Left colon (tissue), 2 donors: ENCODE measurements at places on chromosomes 2 and 18. TPM values are rescaled to one million over a fixed set of nuclear protein-coding genes. Genes with fewer than 3 reads are reported as not detected.
A peak's percentile ranks its signal among the peaks of the same experiment; 100 is the strongest.

- DNase-seq: no peak
Measured at GRCh38 chr2:45851576-45852304, 200.3 kb downstream of the PRKCE start.

- no peak for DNase-seq
Measured at GRCh38 chr18:58175122-58175785, 131.2 kb downstream of the NEDD4L start.

MAT2A gene
- 173 TPM for total RNA-seq

DNA sequence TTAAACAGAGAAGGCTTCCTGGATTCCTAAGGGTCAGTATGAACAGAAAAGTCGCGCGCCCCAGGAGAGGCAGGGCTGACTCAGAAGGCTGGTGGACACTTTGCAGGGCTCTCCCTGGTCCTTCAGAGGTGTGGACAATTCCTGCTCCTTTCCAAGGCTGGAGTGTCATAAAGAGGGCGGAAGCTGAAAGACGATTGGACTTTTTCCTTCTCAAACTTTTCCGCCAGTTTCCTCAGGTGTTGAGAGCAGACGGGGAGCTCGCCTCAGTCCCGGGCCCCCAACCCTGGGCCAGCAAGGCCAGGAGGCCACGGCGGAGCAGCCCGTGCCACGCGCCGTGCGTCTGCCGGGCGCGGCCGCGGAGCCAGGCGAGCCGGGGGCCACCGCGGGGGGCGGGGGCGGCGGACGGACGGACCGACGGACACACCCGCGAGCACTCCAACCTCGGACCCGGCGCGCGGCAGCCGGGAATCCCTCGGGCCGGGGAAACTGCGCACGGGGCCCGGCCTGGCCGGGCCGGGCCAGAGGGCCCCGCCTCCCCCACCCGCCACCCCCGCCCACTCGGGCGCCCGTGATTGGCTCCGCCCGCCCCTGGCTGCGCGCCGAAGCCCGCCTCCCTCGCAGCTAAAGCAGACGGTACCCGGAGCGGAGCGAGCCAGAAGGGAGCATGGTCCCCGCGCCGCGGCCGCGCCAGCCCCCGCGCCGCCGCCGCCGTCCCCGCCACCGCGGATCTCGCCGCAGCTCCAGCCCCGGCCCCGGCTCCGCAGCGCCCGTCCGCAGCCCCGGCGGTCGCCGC lies at the start of gene KLHL29:
Gene KLHL29 (plus strand): TSS at position 629 of the 793 bp plus-strand sequence. CDS start 177,018 bp downstream, outside the sequence.
- DNase-seq: peak; percentile 81

DNA sequence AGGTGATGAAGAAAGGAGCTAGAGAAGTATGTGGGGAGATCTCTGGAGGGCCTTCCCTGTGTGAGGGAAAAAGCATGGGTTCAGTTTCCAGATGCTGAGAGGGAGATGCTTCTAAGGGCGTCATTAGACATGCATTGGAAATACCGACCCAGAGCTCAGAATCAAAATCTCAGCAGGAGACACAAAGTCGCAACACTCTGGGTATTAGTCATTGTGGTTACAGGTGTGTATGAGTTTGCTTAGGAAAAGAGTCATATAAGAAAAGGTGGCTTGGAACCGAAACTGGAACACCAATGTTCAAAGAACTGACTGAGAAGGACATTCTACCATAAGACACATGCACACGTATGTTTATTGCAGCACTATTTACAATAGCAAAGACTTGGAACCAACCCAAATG lies 477.1 kb downstream of the FBXO15 start:
- DNase-seq: no peak

PLEKHB2 gene
- 150 TPM for total RNA-seq

SRD5A2 gene
- not detected for total RNA-seq

TNFAIP6 gene
- 0.25 TPM for total RNA-seq

- DNase-seq: no peak
Measured at GRCh38 chr2:60356346-60356745, 197.1 kb downstream of the BCL11A start.

DNA sequence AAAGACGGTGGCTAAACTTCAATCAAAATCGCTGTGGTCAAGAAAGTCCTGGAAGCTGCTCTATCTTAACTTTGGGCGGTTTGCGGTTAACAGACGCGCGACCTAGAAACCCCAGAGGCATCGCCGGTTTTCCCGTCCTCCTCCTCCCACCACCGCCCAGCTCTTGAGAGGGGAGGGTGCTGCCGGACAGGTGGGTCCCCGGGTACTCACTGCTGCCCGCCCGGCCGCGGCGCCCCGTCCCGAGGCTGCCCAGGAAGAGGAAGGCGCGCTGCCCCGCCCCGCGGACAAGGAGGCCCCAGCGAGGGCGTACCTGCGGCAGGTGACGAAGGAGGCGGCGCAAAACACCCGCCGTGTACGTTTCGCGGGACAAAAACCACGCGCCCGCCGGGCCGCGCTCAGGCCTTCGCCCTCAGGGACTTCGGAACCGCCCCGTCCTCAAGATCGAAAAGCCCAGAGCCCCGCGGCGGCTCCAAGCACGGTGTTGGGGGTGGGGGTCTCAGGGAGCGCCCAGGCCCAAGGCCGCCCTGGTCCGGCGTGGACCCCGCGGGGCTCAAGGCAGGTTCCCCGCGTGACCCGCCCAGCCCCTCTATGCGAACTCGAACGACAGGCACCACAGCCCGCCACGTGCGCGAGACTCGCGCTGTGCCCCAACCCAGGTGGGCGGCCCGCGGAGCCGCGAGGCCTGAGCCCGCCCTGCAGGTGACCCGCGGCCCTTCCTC lies at the start of gene SH3YL1:
Gene SH3YL1 (minus strand): TSS at position 259 of the 719 bp plus-strand sequence. CDS start 48 bp downstream, at position 211.
- peak; percentile 87 for DNase-seq

DNA sequence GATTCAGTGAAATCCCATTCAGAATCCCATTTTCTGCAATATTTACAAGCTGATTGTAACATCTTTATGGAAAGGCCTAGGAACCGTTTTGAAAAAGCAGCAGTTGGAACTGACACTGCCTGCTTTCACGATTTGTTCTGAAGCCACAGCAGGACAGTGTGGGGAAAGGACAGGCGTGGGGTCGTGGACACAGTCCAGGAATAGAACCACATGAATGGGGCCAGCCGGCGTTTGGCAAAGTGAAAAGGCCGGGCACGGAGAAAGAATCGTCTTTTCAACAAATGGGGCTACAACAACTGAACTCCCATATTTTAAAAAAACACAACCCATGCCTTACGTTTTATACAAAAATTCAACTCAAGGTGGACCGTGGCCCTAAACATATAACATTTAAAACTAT lies 69.8 kb downstream of the SLC66A2 start:
- DNase-seq: no peak

FBXO15 gene
- total RNA-seq: 0.42 TPM

- DNase-seq: no peak
Measured at GRCh38 chr18:25284861-25285550, 67.0 kb downstream of the ZNF521 start.

DNA sequence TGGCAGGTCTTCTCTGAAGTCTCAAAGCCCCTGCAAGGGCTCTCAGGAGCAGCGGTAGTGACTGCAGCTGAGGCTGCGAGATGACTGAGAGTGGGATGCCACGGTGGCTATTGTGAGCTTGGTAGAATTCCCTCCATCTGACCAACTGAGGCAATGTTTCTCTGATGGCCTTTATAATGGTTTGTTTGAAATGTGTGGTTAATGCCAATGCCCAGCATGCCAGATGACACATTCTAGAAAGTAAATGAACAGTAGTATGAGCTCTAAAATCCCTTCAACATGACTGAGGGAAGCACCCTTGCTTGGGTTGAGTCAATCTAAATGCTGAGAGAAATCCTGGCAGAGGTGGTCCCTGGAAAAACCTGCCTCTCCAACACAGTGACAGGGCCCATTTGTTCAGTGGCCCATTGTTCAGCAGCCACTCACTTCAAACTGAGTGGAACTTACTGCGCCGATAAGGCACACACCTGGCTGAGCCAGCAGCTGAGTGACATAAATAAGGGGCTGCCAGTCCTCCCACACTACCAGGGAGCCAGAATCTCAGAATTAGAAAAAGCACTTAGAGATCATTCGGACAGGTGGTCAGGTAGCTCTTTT lies 31.7 kb downstream of the SULT1C2 start:
- DNase-seq: no peak

DNA sequence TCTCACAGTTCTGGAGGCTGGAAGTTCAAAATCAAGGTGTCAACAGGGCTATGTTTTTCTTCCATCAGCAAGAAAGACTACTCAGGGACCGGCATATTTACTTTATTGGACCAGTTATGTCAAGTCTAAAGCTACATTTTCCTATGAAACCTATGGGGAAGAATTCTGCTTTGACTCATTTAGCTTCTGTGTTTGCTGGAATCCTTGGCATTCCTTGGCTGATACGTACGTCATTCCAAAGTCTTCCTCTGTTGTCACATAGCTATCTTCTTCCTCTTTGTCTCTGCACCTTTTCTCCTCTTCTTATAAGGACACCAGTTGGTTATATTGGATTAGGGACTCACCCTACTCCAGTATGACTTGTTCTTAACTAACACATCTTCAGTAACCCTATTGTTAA lies 137.4 kb upstream of the FBXO11 start:
- DNase-seq: no peak

GRCh38 chr18:2087877-2088673 lies 483.2 kb downstream of the METTL4 start:
- no peak for DNase-seq

MOGAT1 gene
- total RNA-seq: not detected

CHST10 gene
- 0.84 TPM for total RNA-seq

- DNase-seq: no peak
Measured at GRCh38 chr2:12759248-12759647, 42.5 kb downstream of the TRIB2 start.

DNA sequence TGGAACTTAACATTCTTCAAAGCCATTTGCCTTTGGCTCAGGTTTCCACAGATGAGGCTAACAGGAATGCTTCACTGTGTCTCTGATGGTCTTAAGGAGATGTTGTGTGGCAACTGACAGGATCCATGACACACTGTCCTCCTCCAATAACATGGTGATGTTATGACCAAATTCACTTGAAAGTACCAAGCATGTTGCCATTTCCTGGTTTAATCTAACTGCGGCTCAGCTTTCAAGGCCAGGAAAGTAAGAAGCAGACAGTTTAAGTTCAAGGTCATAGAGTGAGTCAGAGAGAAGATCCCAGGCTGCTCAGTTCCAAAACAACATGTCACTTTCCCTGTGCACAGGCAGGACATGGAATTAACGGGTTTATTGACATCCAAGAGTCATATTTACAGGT lies 513.6 kb downstream of the STK39 start:
- DNase-seq: peak; percentile 32

- DNase-seq: peak; percentile 67
Measured at GRCh38 chr2:176129813-176130146, 275 bp downstream of the HOXD8 start.

DNA sequence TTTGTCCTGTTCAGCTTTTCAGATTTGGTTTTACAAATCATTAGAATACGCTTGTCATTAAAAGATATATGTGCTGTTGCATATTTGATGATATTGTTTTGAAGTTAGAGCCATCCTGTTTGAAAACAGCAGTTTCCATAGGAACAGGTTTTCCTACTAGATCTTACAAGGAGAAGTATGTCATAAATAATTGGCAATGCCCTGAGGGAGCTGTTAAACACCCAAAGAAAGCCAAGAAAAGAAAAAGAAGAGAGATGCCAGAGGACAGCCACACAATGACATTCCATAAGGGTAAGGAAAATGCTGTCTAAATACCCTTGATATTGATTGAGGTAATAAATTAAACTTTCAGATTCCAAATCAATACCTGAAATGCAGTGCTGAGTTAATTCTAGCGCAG lies 392.2 kb upstream of the CRIM1 start:
- DNase-seq: no peak

ANKRD29 gene
- total RNA-seq: 2.5 TPM

TSGA10 gene
- 10.1 TPM for total RNA-seq

DNA sequence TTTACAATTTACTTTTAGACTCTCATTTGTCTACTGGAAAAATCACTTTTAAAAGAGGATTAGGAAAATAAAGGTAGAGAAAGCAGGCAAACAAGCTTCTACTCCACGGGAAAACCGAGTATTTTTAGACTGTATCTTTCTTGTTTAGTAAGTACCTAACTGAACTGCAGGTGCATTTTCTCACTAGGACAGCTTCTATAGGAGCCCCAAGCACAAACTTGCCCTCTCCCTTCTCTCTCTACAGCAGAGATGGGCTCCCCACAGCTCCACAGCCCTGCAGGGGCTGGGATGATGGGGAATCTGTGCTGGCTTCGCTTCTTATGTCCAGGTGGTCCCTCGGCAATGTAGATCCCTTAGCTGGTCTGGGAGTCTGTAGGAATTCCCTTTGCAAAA lies 16.2 kb downstream of the PSTPIP2 start:
- DNase-seq: no peak

- no peak for DNase-seq
Measured at GRCh38 chr2:126826491-126826890, 72.2 kb upstream of the TEX51 start.

GAREM1 gene
- total RNA-seq: 21.9 TPM

DNA sequence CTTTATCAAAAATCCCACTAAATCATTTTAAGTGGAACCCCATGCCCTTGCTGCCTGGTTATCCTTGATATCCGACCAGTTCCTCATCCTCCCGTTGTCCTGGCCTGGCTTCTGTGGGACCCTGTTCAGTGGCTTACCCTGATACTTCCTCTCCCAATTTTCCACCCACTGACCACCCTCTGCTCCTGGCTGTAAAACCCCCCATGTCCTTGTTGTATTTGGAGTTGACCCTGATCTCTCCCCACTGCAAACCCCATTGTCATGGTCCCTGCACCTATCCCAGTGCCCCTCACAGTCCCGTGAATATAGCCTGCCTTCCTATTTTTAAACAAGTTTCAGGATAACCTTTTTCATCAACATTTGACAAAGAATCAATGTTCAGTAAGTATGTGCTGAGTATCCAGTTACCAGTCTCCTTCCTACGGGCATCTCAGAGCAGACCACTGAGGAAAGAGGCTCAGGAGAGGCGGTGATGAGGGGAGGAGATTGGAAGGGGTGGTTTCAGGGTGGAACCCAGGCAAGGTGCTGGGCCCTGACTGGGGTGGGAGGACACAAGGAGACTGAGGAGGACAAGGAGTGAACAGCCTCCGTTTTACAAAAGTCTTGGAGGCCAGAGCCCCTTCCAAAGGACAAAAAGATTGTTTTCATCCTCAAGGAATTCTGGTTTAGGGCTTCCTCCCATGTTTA lies 131.8 kb downstream of the PXDN start:
- DNase-seq: no peak

GRCh38 chr2:104975371-104975770 lies 62.5 kb upstream of the MRPS9 start:
- DNase-seq: no peak

CLIP4 gene
- 7.3 TPM for total RNA-seq

- DNase-seq: no peak
Measured at GRCh38 chr2:189517847-189518535, 62.6 kb downstream of the SLC40A1 start.
